ENCODE measurements at places on chromosomes 3 and 15.

GRCh38 chr3:156323466-156323865 is 203.1 kb downstream of the KCNAB1 start:
- DNase-seq: no peak

DNA sequence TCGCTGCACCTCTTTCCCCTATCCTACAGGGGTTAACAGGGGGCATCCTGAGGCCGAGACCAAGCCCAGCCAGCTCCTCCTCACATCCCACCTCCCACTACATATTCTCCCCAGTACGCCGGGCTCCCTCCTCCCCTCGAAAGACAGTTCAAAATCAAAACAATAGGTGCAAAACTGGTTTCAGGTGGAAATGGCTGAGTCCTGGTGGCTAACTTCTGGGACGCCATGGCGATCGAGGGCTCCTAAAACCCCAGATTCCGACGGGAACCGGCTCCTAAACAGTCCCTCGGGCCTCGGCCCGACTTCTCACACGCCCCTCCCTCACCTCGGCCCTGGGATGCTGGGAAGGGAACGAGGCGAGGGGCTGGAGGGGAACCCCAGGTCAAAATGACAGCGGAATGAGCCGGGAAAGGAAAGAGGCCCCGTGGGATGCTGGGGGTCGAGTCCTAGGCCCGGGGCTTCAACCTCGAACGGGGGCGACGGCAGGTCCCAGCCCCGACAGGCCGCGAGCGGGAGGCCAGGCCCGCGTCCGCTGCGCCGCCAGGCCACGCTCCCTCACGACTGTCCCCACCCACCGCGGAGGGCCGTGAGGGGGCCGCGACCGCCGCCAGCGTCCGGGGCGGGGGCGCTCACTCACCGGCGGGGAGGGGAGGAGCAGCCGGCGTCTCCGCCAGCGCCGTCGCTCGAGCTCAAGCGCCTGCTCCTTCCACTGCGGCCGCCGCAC is 492 bp downstream of the TMCC1 start:
- peak; percentile 12 for DNase-seq

DNA sequence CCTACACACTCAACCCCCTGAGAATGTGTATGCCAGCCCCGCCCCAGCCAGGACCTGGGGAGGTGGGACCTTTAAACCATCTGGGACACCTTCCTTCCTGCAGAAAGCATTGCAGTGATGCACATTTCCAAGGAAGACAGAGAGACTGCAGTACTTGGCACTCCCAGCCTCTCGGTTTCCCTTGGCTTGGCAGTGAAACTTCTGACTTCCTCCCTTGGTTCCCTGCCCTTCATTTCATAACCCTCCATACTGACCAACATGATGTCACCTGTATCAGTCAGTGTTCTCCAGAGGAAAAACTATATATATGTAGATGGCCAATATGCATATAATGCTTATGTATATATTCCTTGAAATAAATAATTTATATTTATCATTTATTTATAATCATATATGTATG is 103.2 kb downstream of the SST start:
- DNase-seq: no peak

GRCh38 chr15:62138124-62138523 is 27.0 kb downstream of the C2CD4B start:
- peak; percentile 92 for DNase-seq

DNA sequence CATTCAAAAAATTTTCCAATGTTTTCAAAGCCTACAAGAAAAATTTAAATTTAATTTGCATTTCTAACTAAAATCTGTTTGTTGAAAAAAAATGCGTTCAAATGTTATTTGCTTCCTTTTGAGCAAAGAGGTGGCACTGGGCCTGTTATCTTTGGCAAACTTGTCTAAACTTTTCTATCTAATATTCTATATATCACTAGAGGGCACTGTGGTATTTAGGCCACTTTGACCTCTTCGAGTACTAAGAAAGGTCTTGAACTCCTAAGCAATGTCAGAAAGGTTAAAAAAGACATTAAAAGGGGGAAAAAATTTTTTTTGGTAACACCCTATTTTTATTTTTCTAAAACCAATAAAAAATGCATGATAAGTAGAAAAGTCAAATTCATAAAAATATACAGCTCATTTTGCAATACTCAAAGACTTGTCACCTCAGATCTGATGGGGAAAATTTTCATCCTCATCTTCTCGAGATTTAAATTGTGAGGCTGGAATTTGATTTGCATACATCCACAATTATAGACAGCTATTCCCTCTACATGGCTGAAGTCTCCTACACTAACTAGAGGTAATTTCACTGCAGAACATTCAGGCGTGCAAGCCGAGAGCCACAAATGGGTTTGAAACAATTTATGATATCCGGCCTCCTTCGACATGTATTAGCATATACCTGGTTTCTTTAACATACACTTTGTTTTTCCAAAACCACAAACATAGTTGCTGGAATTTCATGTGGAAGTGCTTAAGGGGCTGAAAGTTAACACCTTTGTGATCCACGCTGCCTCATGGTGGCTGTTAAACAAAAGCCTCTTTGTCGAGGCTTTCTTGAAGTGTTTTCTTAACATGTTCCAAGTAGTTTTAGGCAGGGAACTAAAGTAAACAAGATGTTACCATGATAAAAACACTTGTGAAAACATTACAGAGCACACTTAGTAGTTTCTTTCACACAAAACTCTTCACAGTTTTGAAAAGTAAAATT is 576.4 kb downstream of the FOXP1 start:
- DNase-seq: peak; percentile 49

DNA sequence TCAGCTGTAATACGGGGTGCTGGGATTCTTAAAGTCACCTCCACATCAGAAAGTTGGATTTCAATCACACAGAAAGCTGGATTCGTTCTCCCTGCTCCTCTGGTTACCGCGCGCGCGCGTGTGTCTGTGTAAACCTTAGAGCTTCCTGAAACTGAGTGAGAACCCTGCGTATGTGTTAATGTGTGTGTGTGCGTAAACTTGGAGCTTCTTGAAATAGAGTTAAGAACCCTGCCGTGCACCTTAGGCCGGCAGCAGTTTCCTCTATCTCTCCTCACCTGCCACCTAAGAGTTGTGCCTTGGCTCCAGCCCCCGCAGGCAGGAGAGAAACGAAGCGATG is 531 bp downstream of the LZTFL1 start:
- DNase-seq: peak; percentile 37

DNA sequence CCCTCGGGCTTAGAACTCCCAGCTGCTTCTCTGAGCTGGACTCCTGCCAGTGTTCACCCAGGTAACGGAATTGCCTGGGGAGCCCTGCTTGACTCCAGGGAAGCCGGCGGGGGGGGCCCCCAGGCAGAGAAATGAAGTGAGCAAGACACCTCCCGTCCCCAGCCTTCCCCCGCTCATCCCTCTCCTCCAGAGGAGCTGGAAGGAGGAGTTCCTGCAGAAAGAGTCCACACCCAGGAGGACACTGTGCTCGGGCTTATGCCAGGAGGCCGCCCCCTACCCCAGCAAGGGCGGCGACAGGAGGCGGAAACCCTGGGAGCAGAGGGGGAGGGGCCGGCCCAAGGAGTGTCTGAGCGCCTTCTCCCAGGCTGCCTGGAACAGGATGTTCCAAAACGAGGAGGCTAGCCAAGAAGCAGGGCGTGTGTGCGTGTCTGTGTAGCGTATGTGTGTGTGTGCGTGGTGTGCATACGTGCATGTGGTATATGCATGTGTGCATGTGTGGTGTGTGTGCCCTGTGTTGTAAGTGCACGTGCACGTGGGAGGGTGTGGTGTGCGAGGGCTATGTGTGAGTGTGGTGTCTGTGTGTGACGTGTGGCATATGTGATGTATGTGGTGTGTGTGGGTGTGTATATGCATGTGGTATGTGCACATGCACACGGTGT is 511.3 kb downstream of the SHQ1 start:
- peak; percentile 61 for DNase-seq

- DNase-seq: no peak
Measured at GRCh38 chr3:134037168-134037567, 7.4 kb upstream of the SLCO2A1 start.

- no peak for DNase-seq
Measured at GRCh38 chr15:100703671-100704070, 101.3 kb downstream of the ASB7 start.

DNA sequence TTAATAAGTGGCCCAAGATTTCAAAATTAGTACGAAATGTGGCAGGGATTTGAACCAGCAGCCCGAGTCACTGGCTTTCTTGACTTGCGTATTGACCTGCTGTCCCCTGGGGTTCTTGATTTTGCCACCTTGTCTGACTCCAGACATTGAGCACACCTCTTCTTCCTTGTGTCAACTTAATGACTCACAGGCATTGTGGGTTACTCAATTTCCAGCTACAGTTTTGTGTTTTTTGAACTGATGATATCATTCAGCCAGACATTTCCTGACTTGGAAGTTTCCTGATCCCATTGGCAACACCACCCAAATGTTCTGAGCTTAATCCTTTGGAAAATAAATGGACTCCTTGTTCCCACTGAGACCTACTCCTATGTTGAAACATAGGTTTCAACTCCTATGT is 64.2 kb downstream of the MOBP start:
- DNase-seq: peak; percentile 52

DNA sequence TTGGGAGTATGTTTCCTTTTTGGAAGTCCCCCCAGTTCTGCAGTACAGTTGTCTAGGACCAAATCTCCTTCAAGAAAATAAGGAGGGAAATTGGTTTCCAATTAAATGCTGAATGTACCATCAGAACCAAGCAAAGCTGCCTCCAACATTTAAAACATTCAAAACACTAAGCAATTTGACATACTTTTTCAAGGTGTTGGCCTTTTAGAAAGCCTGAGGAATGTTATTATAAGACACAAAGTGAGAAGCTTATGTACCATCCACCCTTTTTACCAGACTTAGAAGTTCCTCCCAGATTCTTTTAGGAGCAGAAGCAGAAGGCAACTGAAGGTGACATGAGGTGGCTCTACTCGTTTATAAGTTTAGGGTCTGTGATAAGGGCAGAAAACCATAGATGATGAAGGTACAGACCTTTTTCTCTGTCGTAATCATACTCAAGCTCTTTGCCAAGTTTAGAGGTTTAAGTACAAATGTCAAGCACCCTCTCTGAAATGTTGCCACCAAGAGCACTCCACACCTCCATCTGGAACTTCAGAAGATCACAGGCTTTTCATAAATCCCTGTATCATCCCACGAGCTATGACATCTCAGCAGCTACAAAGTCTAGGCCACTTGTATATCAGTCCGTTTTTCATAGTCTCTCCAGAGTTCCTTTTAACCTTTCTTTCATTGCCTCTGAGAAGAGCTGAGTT is 282.5 kb upstream of the THBS1 start:
- DNase-seq: no peak

- DNase-seq: no peak
Measured at GRCh38 chr3:34504775-34505174, 706.3 kb downstream of the PDCD6IP start.

- DNase-seq: no peak
Measured at GRCh38 chr15:56619887-56620286, 113.4 kb downstream of the ZNF280D start.

- DNase-seq: no peak
Measured at GRCh38 chr3:28267984-28268849, 26.8 kb downstream of the CMC1 start.

DNA sequence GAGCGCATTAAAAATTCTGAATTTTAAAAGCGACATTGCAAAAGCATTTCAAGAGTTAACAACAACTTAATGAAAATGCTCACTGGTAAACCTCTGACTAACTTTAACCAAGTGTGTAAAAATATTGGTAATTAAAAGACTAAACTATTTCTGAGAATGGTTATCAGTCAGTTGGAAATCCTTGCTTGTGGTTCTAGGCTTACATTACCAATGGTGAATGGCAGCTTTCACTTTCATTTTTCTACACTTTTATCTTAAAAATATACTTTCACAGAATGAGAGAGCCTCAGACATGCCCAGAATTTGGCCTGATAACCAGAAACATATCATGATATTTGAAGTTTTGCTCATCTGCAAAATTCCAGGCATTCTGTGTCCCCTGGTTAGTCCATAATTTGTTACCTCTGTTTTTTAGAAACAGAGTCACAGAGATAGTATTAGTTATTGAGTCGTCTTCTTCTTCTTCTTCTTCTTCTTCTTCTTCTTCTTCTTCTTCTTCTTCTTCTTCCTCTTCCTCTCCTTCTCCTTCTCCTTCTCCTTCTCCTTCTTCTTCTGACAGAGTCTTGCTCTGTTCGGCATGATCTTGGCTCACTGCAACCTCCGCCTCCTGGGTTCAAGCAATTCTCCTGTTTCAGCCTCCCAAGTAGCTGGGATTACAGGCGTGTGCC is 5.5 kb upstream of the RNF111 start:
- no peak for DNase-seq

GRCh38 chr15:66101715-66102395 is 151.7 kb downstream of the MEGF11 start:
- no peak for DNase-seq

GRCh38 chr3:111047812-111048435 is 23.7 kb upstream of the NECTIN3 start:
- DNase-seq: no peak

GRCh38 chr3:141482245-141482922 is 4.4 kb upstream of the RASA2 start:
- peak; percentile 76 for DNase-seq

DNA sequence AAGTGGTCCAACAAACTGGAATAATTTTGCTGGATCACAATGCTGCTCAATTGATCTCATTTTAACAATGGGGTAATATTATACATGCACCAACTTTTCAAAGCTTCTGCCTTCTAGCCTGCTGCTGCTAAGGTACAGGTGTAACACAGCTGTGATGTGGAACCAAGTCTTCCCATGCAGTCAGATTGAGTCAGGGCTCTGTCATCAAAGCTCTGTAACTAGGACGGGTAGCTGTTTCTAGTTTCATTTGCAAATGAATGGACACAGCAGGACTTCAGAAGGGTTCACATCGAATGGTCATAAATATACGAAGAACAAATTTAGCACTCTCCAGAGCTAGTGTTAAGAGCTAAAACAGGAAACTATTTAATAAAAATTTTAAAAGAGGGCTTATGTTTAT is 189.2 kb downstream of the USP13 start:
- DNase-seq: no peak

- no peak for DNase-seq
Measured at GRCh38 chr15:101578443-101578894, 73.7 kb downstream of the TM2D3 start.

GRCh38 chr3:52529376-52530333 is 4.0 kb downstream of the NT5DC2 start:
- peak; percentile 89 for DNase-seq

DNA sequence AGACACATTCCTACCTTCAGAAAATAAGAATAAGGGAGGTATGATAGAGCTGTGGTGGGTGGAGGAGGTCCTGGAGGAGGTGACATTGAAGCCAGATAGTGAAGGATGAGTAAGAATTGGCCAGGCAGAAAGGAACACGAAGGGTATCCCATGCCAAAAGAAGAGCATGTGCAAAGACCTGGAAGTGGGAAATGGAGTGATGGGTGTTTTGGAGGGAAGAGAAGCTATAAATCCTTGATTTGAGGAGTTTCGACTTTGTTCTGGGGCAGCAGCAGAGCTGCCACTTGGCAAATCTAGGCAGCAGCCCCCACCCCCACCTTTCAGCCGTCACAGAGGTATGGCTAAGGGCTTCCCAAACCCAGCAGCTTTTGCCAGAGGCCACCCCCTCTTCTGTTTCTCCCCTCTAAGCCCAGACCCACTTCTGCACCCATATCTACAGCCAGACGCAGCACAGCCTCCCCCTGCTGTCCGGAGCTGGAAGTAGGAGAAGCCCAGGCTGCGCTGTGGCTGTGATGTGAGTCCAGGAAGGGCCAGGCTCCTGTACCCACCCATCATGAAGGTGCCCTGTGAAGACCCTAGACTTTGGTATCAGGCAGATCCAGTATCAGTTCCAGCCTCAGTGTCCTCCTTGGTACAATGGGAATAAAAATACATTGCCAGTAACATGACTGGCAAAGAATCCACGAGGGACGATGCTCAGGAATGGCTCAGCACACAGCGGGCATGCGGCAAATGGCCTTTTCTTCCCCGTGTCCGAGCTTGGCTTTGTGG is 188.7 kb upstream of the LINGO1 start:
- DNase-seq: peak; percentile 54

All from fibroblast of lung (primary cell).